ENCODE measurements at places on chromosomes 12 and 14.

DNA sequence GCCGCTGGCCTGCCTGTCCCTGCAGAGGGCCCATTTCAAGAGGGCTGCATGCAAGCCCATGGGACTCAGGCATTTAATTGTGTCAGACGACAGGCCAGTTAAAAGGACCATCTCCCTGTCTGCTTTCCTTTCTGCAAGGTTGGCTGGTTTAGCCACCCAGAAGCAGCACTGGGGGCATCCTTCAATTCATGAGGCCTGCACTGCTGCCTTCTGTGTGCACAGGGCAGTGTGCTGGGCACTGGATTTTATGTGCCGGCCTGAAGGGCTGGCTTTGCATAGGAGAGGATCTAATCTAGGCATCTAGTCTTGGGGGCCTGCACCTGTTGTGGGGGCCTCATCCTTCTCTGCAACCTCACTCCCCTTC, 114.1 kb upstream of the FKBP4 start:
- no peak for DNase-seq

- DNase-seq: no peak
Measured at GRCh38 chr12:9041321-9041720, 52.0 kb downstream of the KLRG1 start.

DNA sequence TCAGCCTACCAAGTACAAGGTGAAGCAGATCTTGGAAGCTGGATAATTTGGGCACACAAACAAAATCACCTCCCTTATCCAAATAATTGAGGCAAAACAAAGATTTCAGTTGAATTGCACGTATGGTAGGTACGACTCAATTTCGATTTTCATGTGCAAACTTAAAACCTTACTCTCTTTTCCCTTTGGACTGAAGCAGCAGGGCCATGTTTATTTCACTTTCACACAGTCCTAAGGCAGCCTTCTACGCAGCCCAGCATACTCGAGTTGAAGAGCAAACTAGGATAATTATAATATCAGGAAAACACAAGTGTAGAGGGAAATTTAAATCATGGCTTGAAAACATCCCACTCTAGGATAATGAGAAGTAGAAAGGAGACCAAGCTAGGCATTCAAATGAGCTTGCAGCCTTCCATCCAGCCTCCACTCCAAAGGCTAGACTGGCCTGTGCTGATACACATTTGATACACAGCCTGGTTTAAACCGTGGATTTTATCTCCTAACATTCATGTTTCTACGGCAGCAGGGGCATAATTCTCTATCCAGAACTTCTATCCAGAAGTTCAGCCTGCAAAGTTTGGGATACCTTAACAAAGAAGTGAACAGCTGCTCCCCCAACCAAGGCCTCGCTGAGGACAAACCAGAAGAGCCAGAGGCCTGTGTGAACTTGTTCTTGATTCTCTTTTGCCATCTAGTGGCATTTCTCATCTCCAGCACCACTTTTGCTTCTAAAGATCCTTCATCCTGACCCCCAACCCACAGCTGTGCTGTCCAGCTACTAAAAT, 2.4 kb upstream of the RNASE7 start:
- DNase-seq: no peak

DNA sequence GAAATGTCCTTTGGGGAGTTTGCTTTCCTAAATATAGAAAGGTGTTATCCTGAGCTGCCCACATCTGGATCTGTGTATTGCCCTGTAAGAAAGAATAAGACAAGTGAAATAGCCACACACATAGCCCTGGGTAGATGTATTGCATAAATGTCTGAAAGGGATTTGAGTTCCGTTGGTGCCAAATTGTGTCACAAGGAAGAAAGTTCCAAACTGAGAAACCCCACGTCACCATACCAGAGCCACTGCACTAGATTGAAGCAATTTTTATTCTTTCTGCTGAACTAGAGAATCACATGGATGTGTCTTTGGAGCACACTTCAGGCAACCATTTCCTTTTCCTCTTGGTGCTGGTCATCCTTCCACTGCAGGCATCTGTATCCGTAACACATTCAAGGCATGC, 5.0 kb downstream of the RNASE9 start:
- no peak for DNase-seq

GRCh38 chr12:68400226-68400829, 68.2 kb upstream of the MDM1 start:
- DNase-seq: peak; percentile 32

GRCh38 chr14:105492971-105493871, 2.2 kb downstream of the TEDC1 start:
- DNase-seq: no peak

DNA sequence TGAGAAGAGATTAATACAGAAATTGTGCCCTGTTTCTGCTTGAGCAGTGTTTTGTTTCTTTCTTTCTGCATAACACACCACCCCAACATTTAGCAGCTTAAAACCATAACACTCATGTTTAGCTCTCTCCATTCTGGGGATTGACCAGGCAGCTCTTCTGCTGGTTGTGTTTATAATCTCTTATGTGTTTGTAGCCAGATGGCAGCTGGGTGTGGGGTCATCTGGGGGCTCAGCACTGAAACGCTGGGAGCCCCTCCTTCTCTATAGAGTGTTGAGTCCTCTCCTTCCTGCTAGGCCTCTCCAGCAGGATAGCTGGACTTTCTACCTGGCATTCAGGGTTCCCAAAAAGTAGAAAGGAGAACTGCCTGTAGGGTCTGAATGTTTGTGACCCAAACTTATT, 270.6 kb downstream of the TTC8 start:
- no peak for DNase-seq

DNA sequence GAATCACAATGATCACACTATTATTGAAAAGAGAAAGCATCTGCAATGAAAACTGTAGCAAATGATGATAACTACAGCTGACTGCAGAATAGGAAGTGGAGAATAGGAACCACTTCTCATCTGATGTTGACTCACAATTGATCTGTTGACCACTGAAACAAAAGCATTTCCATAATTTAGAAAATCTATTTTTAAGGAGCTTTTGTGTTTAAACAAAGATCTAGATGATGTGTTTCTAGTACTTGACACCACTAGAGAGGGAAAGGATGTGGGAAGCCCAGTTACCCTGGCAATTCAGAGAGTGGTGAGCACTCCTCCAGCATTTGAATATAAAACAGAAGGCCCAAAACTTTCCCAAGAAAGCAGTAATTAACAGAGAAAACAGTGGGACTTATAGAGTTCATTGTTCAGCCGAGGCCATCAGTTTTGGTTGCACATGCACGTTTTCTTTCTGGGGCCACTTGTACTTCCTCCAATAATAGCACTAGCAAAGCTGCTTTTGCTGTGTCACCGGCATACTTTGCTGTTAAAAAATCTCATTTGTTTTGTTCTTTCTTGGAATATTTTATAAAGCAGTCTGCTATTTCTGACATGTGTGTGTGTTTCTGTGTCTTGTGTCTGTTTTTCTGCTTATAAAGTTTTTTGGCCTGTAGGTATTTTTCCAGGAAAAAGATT, 76.1 kb upstream of the HECTD1 start:
- DNase-seq: peak; percentile 94

DNA sequence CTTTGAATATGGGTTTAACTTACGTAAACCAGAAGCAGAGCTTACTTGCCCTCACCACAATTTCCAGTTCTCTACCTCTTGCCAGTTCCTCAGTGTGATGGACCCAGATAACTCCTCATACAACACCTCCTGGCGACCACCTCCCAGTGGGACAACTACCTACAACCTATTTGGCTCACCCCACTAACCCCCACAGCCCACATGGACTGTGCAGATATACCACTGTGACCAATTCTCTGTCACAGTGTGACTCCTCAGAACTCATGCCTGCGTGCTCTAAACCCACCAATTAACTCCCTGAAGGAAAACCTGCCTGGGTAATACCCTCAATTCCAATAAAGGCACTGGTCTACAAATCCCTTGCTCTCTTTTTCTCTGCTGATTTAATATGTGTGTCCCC, 311.7 kb downstream of the DIO2 start:
- DNase-seq: no peak

Measured in NCI-H2029 (cell line).